Mesothelial cell of epicardium (in vitro differentiated cells): ENCODE measurements at places on chromosomes 3 and 15. TPM values are rescaled to one million over a fixed set of nuclear protein-coding genes. Genes with fewer than 3 reads are reported as not detected.

DNA sequence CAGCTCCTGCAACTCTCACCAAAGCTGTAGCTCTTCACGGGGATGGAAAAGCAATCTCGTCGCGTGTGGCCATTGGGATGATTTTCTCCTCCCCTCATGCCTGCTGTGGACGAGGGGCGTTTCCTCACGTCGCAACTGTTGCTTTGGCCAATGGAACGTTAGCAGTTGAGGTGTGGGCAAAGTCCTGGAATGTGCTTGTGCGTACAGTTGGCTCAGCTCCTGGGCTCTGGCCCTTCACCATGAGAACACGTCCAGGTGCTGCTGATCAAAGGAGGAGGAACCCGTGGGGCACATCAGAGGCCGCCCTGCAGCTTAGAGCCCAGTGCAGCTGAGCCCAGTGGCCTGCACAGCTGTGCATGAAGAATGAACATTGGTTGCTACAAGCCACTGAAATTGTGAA is 186.1 kb downstream of the TJP1 start:
- no peak for DNase-seq
- H3K4me1 ChIP-seq, result no peaks in the 10 kb centered on the region
- no peaks in the 10 kb centered on the region for H3K36me3 ChIP-seq
- no peak overlapping the region for H3K4me3 ChIP-seq

DNA sequence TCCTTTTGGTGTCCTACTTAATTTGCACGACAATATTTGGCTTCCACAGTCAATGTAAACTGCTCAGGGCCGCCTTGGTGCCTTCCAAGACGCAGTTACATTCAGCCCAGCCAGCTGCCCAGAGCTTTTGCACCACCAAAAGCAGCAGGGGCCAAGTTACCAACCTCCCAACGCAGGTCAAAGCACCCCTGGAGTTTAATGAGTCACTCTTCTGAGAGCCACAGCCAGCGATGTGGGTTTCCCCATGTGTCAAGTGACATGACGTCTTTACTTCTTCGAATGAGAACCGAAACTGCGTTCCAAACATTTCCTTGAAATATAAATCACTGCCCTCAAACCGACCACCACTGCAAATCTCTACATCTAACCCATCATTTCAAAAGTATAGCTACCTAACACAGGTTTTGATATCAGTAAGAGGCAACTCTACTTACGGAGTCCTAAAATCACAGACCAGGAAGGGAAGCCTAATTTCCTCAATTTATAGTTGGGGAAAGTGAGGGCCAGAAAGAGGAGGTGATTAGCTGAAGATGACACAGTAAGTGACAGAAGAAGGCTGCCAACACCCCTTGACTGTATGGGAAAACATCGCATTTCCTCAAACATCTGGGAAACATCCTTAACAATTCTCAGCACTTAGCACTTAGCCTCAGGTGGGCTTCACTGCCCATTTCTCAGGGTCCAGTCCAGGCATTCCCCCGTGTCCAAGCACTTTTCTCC is 24.5 kb downstream of the MB21D2 start:
- peak overlapping the region; percentile 88 for H3K27ac ChIP-seq
- no peaks in the 10 kb centered on the region for H3K27me3 ChIP-seq
- H3K4me1 ChIP-seq, result peaks cover 63% of the 10 kb centered on the region
- H3K36me3 ChIP-seq, result no peaks in the 10 kb centered on the region

DNA sequence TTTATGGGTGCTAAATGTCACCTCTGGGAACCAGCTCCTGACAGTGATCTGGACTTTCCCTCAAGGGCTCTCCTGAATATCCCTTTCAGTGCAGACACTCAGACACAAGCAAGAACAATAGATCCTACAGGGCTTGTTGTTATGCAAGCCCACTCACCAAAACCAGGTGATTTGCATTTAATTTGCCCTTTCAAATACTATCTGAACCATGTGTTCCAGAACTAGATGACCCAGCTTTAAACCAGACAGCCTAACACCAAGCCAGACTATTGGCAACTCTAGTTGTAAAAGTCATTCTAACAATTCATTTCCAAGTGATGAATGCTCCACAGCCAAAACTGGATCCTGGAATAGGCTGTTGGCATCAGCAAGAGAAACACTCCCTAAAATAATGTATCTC is 5.6 kb upstream of the ATP8B4 start:
- H3K4me3 ChIP-seq, result no peak overlapping the region
- H3K27ac ChIP-seq, result no peak overlapping the region
- no peak for DNase-seq

CFAP100 gene
- total RNA-seq, result not detected in 3 replicates
